ENCODE measurements at places on chromosomes 5 and 9. TPM values are rescaled to one million over a fixed set of nuclear protein-coding genes. Genes with fewer than 3 reads are reported as not detected.

The AHRR gene
- 25.8 TPM for total RNA-seq

The CDO1 gene
- 0.82 TPM for total RNA-seq

The NDUFS4 gene
- total RNA-seq = 54.9 TPM

The GRIN3A gene
- total RNA-seq = not detected

The COL23A1 gene
- 0.07 TPM for total RNA-seq

The STPG3 gene
- 0.99 TPM for total RNA-seq

The CENPP gene
- 27.5 TPM for total RNA-seq

The ADGRD2 gene
- total RNA-seq = not detected

The NTMT1 gene
- total RNA-seq = 72.4 TPM

The CYLC2 gene
- not detected for total RNA-seq

DNA sequence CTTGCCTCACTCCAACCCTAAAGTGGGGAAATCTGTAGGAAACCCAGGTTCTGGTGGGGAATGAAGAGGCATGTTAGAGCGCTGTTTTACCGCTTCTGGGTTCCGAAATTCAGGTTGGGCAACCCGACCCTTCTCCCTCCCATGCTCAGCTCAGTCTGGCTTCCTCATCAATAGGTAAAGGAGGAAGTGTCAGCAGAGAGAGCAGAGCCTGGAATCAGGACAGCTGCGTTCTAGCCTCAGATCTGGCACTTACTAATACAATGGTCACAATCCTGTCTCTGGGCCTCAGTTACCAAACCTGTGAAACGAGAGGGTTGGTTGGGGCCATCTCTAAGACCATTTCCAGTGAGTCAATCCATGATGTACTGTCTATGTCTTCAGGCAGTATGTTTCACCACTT is 16.2 kb upstream of the TNIP1 start:
- DNase-seq = no peak

GRCh38 chr5:37803487-37803886 is 36.4 kb downstream of the GDNF start:
- no peak for DNase-seq

- DNase-seq = no peak
These were observed 4.1 kb upstream of the RXRA start for GRCh38 chr9:134321946-134322741.

GRCh38 chr9:105341434-105342146 is 97.1 kb downstream of the SLC44A1 start:
- DNase-seq = no peak

DNA sequence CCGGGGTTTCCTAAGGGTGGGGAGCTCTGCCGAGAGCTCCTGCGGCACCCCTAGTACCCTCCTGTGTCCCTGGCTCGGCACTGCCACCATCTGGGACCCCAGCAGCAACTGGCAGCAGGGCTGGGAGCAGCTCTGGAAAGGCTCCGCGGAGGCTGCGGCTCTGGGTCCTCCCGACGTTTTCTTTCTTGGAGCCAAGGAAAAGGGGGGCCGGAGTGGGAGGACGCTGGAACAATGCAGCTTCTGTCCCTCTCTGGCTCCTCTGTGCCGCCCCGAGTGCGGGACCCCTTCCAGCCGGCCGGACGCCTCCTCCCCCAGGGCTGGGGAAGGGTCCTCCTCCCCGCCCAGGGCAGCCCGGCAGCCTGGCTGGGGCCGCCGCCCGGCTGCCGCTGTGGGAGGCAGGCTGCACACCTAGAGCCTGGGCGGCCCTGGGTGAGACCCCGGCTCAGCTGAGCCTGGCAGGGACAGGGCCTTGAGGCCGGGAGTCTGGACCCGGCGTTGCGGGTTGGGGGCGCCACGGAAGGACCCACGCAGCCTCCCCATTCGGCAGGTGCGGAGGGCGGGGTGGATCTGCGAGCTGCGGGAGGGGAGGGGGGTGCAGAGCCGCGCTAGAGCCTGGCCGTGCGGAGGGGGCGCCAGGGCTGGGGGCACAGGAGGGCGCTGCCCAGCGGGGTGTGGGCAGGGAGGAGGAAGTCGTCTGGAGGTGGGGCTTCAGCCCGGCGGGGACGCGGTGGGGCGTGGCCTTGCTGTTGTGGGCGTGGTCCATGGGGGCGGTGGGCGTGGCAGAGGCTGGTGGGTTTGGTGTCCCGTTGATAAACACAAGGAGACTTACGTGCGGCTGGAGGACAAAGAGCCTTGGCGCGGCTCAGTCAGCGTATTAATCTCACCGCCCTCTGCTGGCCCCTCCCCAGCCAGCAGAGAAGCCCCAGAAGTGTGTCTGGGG is 15.1 kb downstream of the GPSM1 start:
- peak; percentile 92 for DNase-seq

- DNase-seq = no peak
These were observed 67.9 kb upstream of the PRR16 start for GRCh38 chr5:120396186-120396585.

GRCh38 chr9:13053504-13053903 is 226.0 kb downstream of the MPDZ start:
- DNase-seq = no peak

- no peak for DNase-seq
These were observed 200.5 kb upstream of the POU5F2 start for GRCh38 chr5:93941897-93942296.

- no peak for DNase-seq
These were observed 16.2 kb upstream of the CAMSAP1 start for GRCh38 chr9:135923508-135923907.

GRCh38 chr5:172164769-172165212 is 23.2 kb downstream of the STK10 start:
- DNase-seq = no peak

- DNase-seq = no peak
These were observed 8.0 kb downstream of the GCNT4 start for GRCh38 chr5:75044406-75044805.

DNA sequence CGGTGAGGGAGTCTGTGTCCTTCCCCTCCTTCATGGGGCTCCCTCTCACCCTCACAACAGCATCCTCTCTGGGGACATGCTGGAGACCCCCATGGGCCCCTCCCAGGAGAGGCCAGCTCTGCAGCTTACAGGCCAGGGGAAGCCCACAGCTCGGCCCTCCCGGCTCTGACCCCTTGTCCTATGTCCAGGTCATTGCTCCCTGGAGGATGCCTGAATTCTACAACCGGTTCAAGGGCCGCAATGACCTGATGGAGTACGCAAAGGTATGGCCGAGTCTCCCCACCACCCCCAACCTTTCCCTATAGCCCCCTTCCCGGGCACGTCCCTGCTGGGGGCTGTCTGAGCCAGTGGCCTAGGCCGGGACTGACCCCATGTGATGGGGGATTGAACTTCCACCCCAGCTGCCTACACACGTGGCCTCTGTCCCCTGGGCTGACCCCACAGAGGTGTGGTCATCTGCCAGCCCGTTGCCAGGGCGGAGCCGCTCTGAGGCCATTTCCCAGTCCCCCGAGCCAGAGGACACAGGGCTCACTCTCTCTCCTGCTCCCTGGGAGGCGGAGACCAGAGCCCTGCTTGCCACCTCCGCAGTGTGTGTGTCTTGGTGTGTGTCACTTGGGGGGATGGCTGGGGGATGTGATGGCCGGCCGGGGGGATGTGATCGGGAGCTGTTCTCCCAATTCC is 21.9 kb downstream of the ASS1 start:
- DNase-seq = no peak

DNA sequence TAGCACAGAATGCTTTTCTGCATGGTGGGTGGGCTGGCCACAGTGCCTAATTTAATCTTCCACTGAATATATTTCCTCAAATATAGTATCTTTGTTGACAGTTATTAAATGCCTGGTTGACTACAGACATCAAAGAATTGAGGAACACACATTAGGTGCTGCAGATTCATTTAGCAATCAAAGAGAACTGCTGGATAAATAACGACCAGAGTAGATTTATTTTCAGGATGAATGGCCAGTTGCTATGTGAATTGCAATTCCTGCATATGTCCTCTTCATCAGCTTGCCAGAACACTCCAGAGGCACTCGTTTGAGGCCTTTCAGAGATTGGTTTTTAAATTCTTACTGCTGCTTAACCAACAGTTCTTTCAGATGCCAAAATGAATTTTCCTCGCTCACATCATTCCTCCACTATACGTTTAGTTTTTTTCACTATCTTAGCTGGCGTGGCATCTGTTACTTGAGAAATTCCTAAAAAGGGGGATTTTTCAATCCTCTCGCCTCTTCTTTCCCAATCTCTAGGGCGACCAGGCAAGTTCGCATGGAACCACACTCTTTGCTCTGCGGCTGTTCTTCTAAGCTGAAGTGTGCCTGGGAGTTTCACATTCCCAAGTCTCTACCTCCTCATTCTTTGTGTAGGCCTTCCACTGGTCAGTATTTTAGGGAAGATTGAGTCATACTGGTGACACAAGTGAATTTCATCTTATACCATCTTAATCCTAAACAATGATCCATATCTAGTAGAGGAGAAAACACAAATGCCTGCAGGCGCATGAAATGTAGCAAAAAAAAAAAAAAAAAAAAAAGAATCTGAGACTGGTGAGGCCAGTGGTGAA is 237.1 kb upstream of the NMUR2 start:
- no peak for DNase-seq

DNA sequence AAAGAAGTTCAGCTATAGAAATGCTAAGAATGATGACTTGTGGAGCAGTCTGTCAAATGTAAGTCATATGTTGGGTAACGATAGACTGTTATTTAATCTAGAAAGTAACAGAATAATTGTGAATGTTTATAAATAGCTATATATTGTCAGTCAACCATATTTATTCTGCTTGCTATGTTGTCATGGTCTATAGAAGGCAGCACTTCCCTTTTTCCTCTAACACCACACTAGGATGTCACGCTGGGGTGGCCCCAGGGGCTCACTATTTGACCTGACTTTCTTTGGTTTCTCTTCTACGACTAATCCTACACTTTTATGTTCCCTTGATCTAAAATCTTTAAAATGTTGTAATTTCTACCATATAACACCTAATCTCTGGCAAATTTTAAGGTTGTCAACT is 20.5 kb downstream of the ERAP2 start:
- DNase-seq = peak; percentile 60

GRCh38 chr5:52150501-52150900 is 637.2 kb upstream of the ITGA1 start:
- DNase-seq = no peak

DNA sequence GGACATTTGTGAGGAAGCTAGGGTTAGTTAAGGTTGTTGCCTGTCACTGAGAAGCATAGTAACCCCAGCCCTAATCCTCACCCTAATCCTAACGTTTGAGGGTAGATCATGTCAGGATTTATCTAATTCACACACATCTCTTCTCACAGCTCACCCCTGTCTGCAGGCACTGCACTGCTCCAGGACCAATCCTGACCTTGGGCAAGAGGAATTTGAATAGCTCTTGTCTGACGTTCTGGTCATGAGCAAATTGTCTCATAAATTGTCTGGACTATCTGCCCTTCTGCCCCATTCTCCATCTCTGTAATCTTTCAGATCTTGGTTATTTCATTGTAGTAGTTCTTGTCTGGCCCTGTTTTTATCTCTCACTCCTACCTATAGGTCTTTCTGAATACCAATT is 18.7 kb downstream of the CRHBP start:
- no peak for DNase-seq

DNA sequence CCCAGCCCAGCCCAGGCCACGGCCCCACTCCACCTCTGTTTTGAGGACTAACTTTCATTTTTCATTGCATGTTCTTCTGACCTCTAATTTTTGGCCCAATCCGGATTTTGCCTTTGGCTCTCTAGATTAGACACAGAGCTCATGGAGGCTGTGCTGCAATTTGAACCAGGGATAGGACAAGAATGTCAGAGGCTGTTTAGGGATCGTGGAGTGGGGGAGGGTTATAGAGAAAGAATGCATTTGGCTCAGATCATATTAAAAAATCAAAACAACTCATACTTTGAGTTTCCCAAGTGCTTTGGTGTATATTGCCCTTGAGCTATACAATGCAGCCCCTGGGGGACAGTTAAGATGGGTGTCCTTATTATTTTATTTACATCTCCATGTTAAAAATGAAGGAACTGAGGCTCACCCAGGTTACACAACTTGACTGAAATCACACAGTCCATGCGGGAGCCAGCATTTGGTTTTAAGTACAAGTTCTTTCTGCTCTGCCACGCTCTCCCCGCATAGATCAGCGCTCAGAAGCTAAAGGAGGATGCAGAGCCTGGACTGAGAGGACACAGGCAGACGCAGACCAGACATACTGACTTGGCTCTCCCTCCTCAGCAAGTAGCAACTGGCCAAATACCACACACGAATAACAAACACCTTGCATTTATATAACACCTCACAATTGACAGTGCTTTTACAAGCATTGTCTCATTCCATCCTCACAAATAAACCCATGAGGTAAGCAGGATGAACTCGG is 126.4 kb upstream of the RAI14 start:
- no peak for DNase-seq

DNA sequence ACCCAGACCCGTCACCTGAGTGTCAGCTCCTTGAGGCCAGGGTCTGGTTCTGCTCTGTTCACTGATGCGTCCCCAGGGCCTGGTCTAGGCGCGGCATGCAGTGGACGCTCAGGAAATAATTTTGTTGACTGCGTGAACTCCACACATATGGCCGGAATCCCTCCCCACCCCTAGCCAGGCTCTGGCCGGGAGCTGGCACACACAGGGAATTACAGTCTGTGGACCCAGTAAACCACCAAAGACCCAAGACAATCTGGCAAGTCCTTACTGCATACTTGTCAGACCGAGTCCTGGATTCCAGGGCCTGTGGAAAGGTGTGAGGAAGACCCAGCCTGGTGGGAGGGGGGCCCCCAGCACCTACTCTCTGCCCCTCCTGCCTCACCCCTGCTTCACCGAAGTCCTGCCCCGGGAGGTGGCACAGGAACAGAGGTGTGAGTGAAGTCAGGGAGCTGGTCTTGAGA is 113.0 kb upstream of the IER5L start:
- DNase-seq = no peak
